ENCODE measurements at places on chromosomes 3 and 15.

GRCh38 chr3:988785-989184, 104.0 kb upstream of the CNTN6 start:
- DNase-seq = no peak

DNA sequence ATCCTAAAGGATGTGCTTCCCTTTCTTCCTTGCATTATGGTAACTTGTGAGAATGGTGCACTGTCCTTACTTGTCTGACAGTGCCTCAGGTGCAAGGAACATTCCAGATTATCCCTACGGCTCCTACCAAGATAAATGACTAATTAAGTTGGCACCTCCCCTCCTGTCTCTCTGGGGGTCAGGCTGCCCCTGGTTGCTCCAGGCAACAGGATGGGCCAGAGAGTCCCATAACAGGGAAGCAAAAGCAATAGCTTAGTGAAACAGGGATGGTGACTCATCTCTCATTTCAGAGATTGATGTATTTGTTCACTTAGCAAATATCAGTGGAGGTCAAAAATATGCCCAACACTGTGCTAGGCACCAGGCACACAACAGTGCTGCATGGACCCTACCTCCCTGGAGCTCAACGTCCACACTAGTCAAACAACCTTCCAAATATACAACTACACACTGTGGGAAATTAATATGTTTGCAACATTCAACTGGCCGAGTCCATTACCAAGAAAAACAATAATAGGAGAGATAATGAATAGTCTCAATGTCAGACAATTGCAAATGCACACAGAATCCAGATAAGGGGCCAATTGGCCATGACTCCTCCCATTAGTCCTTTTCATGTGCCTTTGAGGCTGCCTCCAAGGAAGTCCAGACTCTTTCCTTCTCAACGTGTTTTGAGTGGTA, 249.0 kb downstream of the TLE3 start:
- DNase-seq = no peak

DNA sequence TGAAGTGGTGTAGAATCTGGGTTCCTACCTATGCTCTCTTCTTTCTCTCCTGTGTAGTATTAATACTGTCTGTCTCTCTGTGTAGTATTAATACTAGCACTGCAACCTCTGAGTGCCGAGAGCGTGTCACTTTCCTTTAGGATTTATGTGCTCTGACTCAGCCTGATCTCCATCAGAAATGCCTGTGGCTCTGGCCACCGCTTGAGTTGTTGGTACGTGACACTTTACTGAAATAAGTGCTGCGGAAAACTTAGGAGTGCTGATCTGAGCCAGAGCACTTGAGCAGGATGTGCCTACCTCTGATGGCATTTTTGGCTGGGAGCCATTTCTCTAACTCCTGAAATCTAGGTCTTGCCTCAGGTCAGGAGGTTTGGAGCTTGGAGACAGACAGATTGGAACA, 807.4 kb downstream of the SQOR start:
- DNase-seq = no peak

- DNase-seq = no peak
Observed at GRCh38 chr15:70034596-70034995, 63.1 kb downstream of the TLE3 start.

DNA sequence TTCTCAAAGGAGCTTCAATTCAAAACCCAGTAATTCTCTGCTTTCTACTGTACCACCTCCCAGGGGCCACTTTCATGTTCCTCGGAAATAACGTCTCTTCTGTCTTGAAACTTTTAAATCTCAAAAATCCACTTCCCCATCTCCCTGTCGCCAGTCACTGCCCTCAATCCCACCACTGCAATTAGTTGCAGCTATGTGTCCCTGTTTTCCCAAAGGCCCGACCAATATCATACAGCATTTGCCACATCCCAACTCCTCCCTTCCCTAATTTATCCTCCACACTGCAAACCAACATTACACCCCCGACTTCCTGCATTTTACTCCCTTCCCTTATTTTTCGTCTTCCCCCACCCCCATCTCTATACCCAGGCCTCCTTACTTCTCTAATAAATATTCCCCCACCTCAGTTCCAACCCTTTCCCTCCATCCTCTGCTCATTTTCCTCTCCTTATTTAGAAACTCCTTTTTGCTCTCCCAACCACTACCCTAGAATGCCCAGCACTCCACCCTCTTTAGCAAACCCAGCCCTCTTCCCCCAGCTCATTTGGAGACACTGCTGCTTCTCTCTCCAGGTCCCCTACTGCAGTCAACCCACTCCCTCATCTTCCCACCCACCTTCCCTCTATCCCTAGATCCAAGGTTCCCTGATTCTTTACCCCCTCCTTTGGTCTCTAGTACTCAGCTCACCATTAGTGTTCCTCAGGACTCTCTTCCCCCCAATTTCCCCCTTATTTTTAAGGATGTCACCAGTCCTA, 1.1 kb downstream of the NPTN start:
- peak; percentile 61 for DNase-seq

- DNase-seq = peak; percentile 61
Observed at GRCh38 chr3:152100491-152101132, 168.1 kb upstream of the MBNL1 start.

- DNase-seq = no peak
Observed at GRCh38 chr3:159775372-159775961, 213.2 kb upstream of the IL12A start.

GRCh38 chr15:73873889-73874511, 636 bp downstream of the TBC1D21 start:
- DNase-seq = peak; percentile 79

- no peak for DNase-seq
Observed at GRCh38 chr3:197680955-197681521, 55.7 kb downstream of the RUBCN start.

- DNase-seq = no peak
Observed at GRCh38 chr15:100728371-100729201, 126.2 kb downstream of the ASB7 start.

GRCh38 chr3:165883863-165884478, 46.7 kb upstream of the BCHE start:
- no peak for DNase-seq

DNA sequence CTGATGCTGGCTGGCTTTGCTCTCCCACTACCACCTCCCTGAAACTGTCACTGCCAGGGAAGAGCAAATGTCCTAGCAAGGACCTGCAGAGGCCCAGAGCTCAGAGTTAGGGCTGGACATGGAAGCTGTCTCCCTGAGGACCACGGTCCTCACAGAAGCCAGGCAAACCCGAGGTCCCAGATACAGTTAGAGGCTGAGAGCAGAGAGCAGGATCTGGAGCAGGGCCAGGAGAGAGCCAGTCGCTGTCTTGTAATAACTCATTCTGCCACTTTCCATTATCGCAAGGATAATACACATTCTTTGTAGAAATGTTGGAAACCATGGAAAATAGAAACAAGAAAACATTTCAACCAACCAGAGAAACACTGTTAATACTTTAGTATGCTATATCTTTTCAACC, 10.1 kb downstream of the GHSR start:
- DNase-seq = no peak

DNA sequence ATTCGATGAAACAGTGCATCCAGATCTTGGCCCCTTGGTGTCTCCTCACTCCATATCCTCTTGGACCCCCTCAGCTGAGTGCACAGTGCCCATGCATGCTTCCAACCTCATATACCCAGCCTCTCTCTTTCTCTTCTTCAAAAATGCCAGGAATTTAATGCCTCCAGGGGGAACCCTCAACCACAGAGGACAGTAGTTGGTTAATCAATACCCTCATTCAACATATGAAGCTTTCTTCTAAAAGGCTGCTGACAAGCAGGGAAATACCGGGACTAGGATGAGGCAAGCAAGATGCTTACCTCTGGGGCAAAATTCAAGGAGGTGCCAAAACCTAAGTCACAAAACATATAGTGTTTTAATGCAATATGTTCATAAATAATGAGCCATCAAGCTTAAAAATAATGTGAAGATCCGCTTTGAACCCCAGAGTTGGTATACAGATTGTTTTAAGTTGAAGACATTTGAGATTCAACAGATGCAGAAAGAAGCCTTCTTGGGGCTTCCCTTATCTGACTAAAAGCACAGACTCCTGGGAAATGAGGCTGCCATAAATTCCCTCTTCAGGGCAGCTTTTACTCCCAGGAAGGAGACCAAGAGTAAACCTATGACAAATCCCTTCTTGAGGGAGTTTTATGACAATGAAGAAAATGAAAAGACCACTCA, 48.2 kb upstream of the FHIT start:
- no peak for DNase-seq
